Amniotic stem cell (primary cell): ENCODE measurements at places on chromosomes 3 and 15.

DNA sequence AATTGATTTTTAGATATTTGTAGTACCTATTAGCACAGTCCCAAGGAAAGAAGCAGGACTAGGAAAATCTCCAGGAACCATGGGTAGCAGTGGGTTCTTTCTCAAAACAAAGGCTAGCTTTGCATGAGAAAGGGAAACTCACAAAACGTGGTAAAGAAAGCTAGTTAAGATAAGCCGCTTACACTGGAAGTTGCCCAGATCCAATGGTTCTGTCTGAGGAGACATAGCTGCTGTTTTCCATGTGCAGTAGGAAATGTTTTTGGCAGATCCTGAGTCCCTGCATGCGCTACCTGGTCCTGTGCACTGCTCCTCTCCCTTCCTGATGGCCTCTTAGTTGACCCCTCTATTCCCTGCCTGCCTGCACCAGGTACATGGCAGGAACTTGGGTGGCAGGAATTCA is 60.4 kb downstream of the TFG start:
- no peak for DNase-seq

GRCh38 chr3:58010562-58010961 is 2.3 kb downstream of the FLNB start:
- DNase-seq = no peak

DNA sequence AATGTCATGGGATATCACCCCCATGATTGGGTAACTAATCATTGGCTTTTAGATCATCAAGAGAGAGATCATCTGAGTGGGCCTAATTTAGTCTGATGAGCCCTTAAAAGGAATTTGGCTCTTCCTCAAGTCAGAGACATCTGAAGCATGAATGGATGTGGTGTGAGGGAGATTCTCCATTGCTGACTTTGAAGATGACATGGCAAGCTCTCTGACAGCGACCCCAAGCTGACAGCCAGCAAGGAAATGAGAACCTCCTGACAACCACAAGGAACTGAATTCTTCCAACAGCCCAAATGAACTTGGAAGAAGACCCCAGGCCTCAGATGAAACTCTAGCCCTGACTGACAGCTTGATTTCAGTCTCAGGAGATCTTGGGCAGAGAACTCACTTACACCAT is 108.4 kb upstream of the SPATA12 start:
- DNase-seq = no peak

DNA sequence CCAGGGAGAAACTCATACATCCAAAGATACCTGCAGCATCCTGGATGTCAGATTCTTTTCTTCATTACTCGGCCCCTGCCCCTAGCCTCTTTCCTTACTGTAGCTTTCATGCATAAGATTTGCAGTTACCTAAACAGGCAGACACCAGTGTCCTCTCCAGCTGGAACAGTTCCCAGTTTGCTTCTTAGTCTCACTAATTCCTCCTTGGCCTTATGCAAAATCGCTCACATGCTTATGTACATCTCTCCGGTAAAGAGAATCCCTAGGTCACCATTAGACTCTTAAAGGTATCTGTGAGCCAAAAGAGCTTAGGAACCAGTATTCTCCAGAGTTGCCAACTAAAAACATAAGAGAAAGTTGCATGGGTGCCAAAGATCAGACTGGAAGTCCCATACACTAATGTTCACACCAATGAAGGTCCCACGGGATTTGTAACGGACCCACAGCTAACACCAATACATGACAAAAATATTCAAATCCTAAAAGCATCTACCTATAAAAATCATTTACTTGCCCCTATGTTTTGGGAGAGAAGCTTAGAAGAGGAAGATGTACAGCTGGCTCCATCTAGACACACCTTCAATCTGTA is 66.6 kb downstream of the CBLB start:
- no peak for DNase-seq

GRCh38 chr3:116240261-116240660 is 205.0 kb downstream of the LSAMP start:
- no peak for DNase-seq

GRCh38 chr15:51935466-51936104 is 36.0 kb downstream of the LEO1 start:
- DNase-seq = no peak

GRCh38 chr15:80804970-80805495 is 25.9 kb downstream of the CEMIP start:
- DNase-seq = no peak

DNA sequence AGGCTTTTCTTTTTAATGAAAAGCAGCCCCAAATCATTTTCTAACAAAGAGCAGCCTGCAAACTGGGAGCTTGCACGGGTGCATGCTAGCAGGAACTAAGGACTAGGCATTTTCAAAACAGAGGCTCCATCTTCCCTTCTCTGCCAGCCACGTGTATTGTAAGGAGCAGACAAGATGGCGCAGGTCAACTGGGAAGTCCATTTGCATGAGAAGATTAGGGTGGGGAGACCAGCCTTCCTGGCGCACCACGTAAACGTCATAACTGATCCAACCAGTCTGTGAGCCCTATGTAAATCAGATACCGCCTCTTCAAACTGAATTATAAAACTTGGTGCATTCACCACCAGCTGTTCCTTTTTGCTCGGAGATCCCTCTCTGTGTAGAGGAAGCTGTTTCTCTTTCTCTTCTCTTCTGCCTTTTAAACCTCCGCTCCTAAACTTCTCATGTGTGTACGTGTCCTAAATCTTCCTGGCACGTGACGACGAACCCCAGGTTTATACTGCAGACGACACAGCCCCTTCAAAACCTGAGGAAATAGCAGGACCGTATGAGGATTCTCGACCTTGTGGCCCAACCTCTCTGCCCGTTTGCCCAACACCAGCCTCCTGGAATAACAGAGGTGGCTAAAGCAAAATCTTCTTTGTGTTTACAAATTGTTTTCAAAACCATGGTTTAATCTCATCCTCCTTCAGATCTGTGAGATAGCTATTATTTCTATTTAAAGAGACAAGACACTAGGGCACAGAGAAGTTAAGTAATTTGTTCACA is 26.4 kb upstream of the SLC30A4 start:
- no peak for DNase-seq

DNA sequence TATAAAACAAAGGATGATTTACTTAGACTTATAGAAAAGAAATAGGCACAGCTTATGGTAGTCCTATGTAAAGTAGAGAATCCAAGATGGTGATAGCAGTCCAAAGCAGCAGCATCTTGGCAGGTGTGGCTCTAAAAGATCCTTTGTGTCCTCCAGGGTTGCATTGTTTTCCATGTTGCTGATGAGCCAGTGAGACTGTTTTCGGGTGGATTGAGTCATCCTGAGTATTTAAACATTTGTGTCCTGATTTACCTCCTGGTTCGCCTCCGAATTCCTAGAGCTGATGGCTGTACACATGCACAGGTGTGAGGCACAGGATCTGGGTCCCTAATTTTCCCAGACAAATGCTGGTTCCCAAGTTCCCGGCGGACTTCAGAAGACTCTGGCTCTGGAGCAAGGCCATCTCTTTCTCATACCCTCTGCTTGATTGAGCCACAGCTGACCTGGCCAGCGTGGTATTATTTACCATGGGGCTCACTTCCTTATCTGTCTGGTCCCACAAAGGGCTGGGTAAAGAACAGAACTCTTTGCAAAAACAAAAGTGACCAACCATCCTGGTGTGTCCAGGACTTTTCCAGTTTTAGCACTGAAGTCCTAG is 51.0 kb downstream of the ARNT2 start:
- no peak for DNase-seq

DNA sequence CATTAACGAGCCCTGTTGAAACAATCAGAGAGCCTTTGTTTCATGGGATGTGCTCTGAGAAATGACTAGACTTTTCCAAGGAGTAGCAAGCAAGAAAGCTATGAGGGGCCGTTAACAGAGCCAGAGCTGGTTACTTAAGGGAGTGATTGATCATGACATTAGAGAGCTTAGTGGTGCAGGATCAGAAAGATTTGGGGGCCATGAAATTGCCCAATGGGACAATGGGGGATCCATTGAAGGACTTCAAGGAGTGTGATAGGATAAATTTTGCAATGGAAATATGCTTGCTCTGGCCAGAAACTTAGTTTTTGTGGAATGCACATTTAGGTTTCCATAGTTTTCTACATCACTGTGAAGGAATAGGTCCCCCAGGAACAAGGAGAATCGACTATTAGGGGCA is 45.6 kb downstream of the LRRC3B start:
- DNase-seq = no peak

GRCh38 chr3:44365952-44366351 is 27.4 kb downstream of the TCAIM start:
- DNase-seq = no peak
